ENCODE measurements at places on chromosomes 11 and 22. TPM values are rescaled to one million over a fixed set of nuclear protein-coding genes. Genes with fewer than 3 reads are reported as not detected.

ELMOD1 gene
- 0.57 TPM for total RNA-seq

POLR2L gene
- total RNA-seq: 71.4 TPM

FKBP2 gene
- total RNA-seq: 80.4 TPM

GRCh38 chr11:8731647-8732323, 49.2 kb downstream of the RPL27A start:
- no peaks in the 10 kb centered on the region for H3K36me3 ChIP-seq
- DNase-seq: no peak
- no peaks in the 10 kb centered on the region for H3K27me3 ChIP-seq
- peaks cover 99% of the 10 kb centered on the region for H3K4me1 ChIP-seq
- H3K27ac ChIP-seq: peak overlapping the region; percentile 97
- no peak overlapping the region for H3K4me3 ChIP-seq

GRCh38 chr22:16915701-16916100, 90.5 kb upstream of the XKR3 start:
- H3K27ac ChIP-seq: no peak overlapping the region
- H3K36me3 ChIP-seq: no peaks in the 10 kb centered on the region
- no peak for DNase-seq

DNA sequence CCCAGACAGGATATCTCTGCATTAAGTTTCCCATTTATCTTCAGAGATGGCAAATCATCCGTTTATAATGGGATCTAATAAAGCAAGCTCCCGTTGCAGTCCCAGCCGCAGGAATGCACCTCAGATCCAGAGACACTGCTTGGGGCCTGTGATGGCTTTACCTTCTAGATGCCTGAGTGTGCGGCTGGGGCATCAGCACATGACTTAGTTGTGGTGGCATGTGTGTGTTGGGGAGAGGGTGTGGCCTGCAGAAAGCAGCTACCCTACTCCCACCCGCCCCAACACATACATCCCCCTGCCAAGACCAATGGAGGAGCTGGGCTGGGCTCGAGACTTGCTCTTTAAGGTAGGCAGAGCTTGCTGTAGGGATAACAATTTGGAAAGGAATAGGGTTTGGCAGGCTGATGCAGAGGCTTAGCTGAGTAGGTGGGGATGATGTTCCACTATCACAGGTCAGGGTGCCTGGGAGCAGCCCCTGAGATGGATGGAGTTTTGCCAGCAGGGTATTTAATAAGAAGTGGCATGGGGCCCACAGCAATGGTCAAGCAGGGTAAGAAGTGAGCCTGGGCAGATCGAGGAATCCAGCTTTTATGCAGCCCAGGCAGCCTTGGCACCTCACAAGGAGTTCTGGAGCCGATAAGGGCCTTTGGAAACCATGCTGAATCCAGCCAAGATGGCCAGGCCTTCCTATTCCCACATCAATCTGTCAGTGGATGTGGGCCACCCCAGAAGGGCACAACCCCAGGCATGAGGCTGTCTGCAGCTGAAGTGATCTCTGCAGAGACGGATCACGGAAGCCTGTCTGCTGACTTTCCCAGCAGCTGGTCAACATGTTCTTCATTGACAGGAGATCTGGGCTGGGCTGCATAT, 601.3 kb downstream of the BUD13 start:
- H3K27me3 ChIP-seq: no peaks in the 10 kb centered on the region
- H3K27ac ChIP-seq: no peak overlapping the region
- no peak overlapping the region for H3K4me3 ChIP-seq

- no peaks in the 10 kb centered on the region for H3K27me3 ChIP-seq
- DNase-seq: no peak
- no peak overlapping the region for H3K4me3 ChIP-seq
- H3K36me3 ChIP-seq: no peaks in the 10 kb centered on the region
Observed at GRCh38 chr22:28608546-28608945, 71.1 kb downstream of the TTC28 start.

DNA sequence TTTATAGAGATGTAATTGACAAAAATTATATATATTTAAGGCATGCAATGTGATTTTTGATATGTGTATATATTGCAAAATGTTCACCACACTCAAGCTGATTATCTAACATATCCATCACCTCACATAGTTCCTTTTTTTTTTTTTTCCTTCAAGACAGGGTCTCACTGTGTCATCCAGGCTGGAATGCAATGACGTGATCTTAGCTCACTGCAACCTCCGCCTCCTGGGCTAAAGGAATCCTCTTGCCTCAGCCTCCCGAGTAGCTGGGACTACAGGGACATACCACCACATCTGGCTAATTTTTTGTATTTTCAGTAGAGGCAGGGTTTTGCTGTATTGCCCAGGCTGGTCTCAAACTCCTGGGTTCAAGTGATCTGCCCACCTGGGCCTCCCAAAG, 65.1 kb upstream of the SLC35C1 start:
- H3K27ac ChIP-seq: no peak overlapping the region
- no peak for DNase-seq
- no peaks in the 10 kb centered on the region for H3K4me1 ChIP-seq
- H3K4me3 ChIP-seq: no peak overlapping the region
- H3K36me3 ChIP-seq: no peaks in the 10 kb centered on the region

GRCh38 chr11:19978668-19979518, 181.4 kb downstream of the DBX1 start:
- no peak overlapping the region for H3K4me3 ChIP-seq
- H3K27ac ChIP-seq: peak overlapping the region; percentile 46

DNA sequence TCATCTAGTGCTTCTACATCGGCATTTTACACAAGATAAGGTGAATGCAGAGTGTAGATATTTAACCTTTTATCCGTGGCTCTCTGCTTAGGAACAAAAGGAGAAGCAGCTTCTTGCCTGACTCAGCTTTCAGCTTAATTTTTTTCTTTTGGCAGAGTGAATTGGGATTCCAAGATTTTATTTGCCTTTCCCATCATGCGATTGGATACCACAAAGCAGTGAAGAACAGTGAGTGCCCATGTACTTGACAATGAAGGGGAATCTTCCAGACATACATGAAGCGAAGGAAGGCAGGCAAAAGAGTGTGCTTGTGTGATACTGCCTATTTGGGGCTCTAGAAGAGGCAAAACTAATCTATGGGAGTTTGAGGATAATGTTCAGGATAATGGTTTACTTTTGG, 17.0 kb upstream of the CHKA start:
- no peak for DNase-seq
- no peaks in the 10 kb centered on the region for H3K36me3 ChIP-seq
- H3K4me1 ChIP-seq: no peaks in the 10 kb centered on the region
- H3K27me3 ChIP-seq: no peaks in the 10 kb centered on the region
- no peak overlapping the region for H3K4me3 ChIP-seq

DNA sequence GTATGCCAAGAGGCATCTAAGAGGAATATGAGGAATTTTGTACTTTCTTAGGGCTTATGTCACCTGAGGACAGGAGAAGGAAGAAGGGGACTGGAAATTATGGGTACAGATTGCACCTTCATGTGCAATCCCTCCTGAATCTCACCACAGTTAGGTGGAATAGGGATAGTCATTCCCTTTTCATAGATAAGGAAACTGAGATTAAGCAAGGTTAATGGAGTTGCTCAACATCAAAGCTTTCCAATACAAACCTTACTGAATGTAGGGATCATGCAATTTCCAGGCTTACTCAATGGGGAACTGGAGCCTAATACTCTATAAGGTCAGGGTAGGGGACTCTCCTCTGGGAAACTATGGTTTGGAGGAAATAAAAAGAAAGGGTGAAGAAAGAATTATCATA, 133.0 kb downstream of the C11orf87 start:
- H3K27ac ChIP-seq: no peak overlapping the region
- H3K27me3 ChIP-seq: no peaks in the 10 kb centered on the region
- H3K36me3 ChIP-seq: no peaks in the 10 kb centered on the region
- no peak for DNase-seq
- no peaks in the 10 kb centered on the region for H3K4me1 ChIP-seq
- no peak overlapping the region for H3K4me3 ChIP-seq

GRCh38 chr11:12673601-12673923, 659 bp upstream of the TEAD1 start:
- no peaks in the 10 kb centered on the region for H3K36me3 ChIP-seq
- no peak for DNase-seq
- H3K27me3 ChIP-seq: no peaks in the 10 kb centered on the region
- peak overlapping the region; percentile 87 for H3K4me3 ChIP-seq
- peaks cover 34% of the 10 kb centered on the region for H3K4me1 ChIP-seq
- H3K27ac ChIP-seq: peak overlapping the region; percentile 98

- no peak overlapping the region for H3K27ac ChIP-seq
- no peaks in the 10 kb centered on the region for H3K36me3 ChIP-seq
- peaks cover 8% of the 10 kb centered on the region for H3K4me1 ChIP-seq
- H3K27me3 ChIP-seq: no peaks in the 10 kb centered on the region
Observed at GRCh38 chr11:27004103-27004502, 10.2 kb downstream of the FIBIN start.

GRCh38 chr11:57427727-57428082, 784 bp upstream of the SLC43A3 start:
- H3K36me3 ChIP-seq: peaks cover 10% of the 10 kb centered on the region
- H3K27me3 ChIP-seq: no peaks in the 10 kb centered on the region
- peak overlapping the region; percentile 67 for H3K4me3 ChIP-seq
- peak; percentile 95 for DNase-seq
- H3K27ac ChIP-seq: peak overlapping the region; percentile 98

- no peak for DNase-seq
- no peaks in the 10 kb centered on the region for H3K27me3 ChIP-seq
- peaks cover 86% of the 10 kb centered on the region for H3K36me3 ChIP-seq
- H3K27ac ChIP-seq: no peak overlapping the region
- H3K4me3 ChIP-seq: no peak overlapping the region
Observed at GRCh38 chr11:118899706-118900360, 16.1 kb downstream of the CXCR5 start.
